ENCODE measurements at places on chromosomes 5 and 9.

- no peak for DNase-seq
These were observed 35.1 kb downstream of the DENND1A start for GRCh38 chr9:123894822-123895221.

GRCh38 chr9:95777136-95777535 is 98.4 kb upstream of the ERCC6L2 start:
- DNase-seq, result no peak

DNA sequence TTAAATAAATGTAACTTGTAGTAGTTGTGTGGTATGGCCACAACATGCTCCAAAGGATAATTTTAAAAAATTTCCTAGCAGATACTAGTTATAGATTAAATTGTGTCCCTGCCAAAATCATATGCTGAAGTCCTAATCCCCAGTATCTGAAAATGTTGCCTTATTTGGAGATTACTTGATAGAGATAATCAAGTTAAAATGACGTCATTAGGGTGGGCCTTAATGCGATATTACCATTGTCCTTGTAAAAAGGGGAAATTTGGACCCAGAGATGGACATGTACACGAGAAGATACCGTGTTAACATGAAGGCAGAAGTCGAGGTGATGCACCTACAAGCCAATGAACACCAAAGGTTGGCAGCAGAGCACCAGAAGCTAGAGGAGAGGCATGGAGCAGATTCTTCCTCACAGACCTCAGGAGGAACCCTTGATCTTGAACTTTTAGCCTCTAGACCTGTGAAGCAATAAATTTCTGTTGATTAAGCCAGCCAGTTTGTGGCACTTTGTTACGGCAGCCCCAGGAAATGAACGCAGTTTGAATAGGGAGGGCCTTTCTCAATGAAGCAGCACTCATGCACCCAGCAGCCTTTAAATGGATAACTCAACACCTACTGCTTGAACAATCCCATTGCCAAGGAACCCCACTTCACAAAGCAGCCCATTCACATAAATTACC is 148.9 kb downstream of the ARHGAP26 start:
- no peak for DNase-seq

DNA sequence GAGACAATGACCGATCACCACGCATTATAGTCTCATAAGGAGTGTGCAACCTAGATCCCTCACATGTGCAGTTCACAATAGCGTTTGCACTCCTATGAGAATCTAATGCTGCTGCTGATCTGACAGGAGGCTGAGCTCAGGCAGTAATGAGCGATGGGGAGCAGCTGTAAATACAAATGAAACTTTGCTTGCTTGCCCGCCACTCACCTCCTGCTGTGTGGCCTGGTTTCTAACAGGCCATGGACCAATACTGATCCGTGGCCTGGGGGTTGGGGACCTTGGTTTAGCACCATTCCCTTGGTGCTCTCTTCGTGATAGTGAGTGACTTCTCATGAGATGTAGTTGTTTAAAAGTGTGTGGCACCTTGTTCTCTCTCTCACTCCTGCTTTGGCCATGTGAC is 50.2 kb downstream of the PRLR start:
- DNase-seq, result no peak

DNA sequence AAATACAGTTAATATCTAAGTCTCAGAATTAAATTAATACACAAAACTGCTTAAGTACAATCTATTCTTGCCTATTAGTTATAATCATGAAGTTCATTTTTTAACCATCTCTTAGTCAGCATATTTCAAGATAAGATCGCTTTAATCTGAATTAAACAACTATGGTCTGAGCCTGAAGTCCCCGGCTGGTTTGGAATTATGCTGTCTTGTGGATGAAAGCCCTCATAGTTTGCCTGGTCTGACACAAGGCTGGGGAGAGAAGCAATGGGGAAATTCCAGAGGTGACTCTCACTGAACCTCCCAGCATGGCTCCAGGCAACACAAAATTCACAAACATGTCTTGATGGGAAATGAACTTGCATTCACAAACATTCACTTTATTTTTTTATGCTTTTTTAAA is 28.0 kb upstream of the GRAMD2B start:
- DNase-seq, result no peak

DNA sequence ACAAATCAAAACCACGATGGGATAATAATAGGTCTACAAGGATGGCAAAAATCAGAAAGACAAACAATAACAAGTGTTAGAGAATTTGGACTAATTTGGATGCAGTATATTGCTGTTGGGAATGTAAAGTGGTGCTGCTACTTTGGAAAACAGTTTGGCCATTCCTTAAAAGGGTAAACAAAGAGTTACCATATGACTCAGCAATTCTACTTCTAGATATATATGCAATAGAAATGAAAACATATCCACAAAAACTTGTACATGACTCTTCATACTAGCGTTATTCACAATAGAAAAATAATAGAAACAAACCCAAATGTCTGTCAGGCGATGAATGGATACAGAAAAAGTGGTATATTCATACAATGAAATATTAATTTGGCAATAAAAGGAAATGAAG is 58.3 kb downstream of the JAK2 start:
- no peak for DNase-seq

DNA sequence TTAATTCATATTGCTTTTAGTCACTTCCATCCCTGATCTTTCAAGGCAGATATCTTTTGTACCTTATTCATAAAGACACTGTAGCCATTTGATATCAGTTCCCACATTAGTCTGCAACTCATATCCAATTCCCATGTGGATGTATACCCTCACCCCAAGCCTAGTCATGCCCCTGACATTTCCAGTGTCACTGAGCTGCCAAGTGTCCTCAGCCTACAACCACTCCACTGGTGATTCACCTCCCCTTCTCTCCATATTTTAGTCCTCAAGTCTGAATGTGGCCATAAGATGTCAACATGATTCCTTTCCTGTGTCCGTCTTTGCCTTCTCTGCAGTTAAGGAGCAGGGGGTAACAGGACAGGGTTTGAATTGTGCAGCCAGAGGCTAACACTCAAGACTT is 346.9 kb downstream of the RAB3C start:
- DNase-seq, result no peak

- DNase-seq, result no peak
These were observed 186.5 kb downstream of the ARHGEF28 start for GRCh38 chr5:73812457-73812856.

GRCh38 chr9:135376511-135377265 is 102.9 kb upstream of the PPP1R26 start:
- DNase-seq, result no peak

DNA sequence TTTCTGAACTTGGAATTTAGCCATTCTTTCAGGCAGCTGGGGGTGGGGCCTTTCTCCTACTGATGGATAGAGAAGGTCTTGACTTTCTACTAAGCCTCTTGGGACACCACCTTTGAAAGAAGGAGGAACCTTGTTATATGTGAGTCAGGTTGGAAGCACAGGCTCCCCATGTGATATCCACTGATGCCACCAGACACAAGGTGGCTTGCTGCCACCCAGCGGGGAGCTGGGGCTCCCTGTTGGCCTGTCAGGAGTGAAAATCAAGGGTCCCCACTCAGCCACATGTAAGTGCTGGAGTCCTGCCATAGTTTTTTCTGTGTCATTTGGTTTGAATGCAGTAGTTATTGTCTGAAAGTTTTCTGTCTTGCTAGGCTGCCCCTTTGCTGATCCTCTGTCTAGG is 252.4 kb upstream of the NFIL3 start:
- no peak for DNase-seq

- no peak for DNase-seq
These were observed 66.4 kb downstream of the EFNA5 start for GRCh38 chr5:107604146-107604910.

GRCh38 chr5:75275756-75276155 is 39.1 kb upstream of the ANKRD31 start:
- DNase-seq, result no peak

GRCh38 chr5:79697222-79698170 is 7.9 kb downstream of the CMYA5 start:
- no peak for DNase-seq

- no peak for DNase-seq
These were observed 21.7 kb upstream of the RNF130 start for GRCh38 chr5:180093241-180093640.

- DNase-seq, result no peak
These were observed 51.2 kb downstream of the MAPKAP1 start for GRCh38 chr9:125655691-125656410.

DNA sequence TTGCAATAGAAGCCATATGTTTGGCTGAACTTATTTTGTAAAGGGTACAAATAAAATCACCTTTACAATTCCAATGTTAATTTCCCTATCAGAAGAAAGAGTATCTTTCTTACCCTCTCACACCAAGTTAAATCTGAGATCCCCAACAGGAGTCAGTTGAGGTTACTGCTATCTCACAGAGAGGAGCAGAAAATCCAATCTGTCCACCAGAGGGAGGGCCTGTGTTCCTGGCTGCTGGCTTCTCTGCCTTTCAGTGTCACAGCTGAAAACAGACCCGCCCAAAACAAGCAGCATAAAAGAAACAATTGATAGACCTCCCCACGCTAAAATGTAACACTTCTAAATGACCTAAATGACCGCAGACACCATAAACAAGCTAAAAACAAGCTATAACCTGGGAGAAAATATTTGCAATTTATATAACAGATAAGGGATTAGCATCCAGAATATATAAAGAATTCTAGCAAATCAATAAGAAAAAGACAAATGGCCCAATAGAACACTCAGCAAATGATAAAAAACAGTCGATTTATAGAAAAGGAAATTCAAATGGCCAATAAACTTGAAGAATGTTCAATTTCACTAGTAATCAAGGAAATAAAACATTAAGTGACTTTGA is 24.5 kb upstream of the MVB12B start:
- DNase-seq, result peak; percentile 18

DNA sequence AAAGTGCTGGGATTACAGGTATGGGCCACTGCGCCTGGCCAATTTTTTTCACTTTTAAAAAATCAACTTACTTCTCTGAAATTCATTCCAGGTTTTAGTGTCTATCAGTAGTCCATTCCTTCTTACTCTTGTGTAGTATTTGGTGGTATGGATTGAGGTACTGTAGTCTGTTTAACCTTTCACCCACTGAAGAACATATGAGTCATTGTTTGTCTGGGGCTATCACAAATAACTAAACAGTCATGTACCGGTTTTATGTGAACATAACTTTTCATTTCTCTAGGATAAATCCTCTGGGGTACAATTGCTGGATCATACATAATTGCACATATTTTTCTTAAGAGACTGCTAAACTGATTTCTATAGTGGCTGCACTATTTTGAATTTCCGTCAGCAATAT is 1188.0 kb upstream of the CDH9 start:
- no peak for DNase-seq

DNA sequence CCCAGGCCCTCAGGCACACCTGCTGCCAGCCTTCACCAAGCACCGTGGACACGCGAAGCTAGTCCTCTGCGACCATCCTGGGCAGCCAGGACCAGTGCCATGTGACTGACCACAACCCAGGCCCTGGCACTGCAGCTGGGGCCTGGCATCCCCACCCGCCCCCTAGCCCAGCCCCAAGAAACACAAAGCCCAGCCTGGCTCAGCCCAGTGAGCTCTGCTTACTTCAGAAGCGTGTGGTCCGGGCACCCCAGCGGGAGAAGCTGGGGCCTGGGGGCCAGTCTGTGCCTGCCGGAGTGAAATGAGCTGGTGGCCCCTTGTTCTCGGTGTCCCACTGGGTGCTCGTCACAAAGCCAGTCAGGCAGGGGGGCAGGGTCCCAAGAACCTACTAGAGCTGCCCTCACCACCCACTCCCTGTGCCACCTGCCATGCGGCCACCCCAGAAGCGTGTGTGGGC is 87.9 kb downstream of the KCNT1 start:
- no peak for DNase-seq

- no peak for DNase-seq
These were observed 266.2 kb downstream of the SPATA31D1 start for GRCh38 chr9:82254646-82255367.

DNA sequence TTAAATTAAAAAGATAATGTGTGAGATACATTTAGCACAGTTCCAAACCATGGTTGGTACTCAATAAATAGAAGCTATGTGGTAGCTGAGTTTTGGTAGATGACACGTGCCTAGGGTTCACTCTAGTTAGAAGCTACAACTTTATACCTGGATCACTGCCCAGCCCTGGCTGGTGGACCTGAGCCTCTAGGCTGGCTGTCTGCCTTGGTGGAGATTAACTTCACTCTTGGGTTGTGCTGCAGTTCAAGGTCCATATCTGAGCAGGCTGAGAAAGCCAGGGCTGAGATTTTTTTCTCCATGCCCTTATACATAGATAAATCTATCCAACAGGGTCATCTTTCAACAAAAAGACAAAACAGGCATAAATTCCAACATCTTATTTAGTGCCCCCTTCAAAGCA is 44.6 kb upstream of the SPDL1 start:
- DNase-seq, result no peak

GRCh38 chr9:96856363-96857286 is 2.3 kb upstream of the ZNF782 start:
- DNase-seq, result no peak

DNA sequence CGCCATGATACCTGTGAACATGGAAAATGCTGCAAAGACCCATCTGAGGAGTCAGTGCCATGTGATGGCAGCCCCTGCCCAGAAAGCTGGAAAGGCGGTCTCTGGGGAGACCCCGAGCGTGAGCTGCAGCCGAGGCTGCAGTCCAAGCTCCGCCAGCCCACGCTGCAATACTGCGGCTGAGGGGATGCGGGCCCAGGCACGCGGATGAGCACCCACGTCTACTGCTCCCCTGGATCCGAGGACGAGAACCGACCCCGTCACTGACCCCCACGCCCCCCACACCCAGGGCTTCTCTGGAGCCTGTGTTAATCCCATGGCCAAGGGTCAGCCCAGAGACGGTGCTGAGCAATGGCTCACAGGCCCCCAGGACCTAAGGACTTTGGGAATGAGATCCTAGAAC is 32.4 kb downstream of the SLC12A7 start:
- no peak for DNase-seq

DNA sequence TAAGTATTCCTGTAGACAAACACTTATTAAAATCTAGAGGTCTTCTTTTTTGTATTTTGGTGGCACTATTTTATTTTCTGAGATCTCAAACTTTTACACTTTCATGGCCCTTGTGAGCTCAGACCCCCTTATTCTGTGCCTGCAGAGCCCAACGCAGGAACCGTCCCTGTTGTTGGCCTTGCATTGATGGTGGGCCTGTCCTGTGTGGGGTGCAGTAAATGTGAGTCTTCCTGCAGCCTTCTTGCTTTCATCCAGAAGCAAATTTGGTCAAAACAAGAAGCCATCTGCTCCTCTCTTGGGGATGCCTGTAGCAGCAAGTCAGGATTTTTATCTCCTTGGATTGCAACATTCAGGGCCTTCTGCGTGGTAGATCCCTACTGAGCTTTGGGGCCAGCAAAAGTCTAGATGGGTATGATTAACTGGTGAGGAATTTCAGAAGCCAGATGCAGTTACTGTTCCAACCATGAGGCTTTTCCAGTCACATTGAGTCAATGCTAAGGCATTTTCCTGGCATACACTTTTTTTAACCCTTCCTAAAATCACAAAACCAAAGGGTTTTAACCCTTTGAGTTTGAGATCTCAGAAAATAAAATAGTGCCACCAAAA is 31.7 kb downstream of the BASP1 start:
- DNase-seq, result peak; percentile 95

DNA sequence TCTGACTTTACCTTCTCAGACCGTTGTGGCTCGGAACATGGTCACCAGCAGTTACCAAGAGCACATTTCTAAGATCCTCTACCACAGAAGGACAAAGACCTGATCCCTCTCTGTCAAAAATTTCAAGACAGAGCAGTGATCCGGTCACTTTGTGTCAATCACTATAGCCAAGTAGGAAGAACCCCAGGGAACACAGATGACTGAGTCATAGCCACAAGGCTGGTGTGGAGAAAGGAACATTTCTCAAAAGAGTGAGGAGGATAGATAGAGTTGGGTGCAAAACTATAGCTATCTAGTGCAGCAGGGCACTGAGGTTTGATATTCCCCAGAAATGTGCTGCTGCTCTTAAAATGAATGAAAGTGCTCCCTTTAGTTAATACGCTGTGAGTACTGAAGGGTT is 130.7 kb upstream of the SMIM23 start:
- no peak for DNase-seq

Measured in GM04503 (cell line).